ENCODE measurements at places on chromosomes 2 and 18.

- DNase-seq: no peak
These were observed 484.8 kb upstream of the NETO1 start for GRCh38 chr18:73352546-73352945.

GRCh38 chr2:217505303-217505702 lies 497.5 kb downstream of the TNS1 start:
- DNase-seq: no peak

- no peak for DNase-seq
These were observed 17.9 kb downstream of the STK17B start for GRCh38 chr2:196153480-196153879.

DNA sequence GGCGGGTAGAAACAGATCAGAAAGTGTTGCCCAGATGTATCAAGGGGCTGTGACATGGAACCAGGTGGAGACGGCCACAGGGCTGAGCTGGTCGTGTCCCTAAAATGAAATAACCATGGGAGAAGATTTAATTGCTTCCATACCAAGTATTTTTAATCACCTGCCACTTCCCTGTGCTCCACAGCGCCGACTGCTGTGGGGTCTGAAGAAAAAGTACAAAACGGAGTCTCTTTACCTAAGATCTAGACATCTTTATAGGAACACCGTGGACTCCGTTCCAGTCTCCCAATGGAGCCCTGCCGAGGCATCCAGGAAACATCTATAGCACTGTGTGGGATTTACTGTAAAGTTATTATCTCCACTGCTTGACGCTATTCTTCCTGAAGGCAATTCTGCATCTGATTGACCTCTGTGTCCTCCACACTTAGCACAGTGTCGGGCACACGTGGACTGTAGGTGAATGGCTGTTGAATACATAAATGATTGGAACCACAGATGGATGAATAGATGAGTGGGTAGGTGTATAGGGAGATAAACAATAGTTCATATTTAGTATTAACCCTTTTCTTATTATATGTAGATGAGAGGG lies 21.6 kb upstream of the GYPC start:
- DNase-seq: no peak

GRCh38 chr2:148640767-148641166 lies 3.8 kb upstream of the EPC2 start:
- no peak for DNase-seq

DNA sequence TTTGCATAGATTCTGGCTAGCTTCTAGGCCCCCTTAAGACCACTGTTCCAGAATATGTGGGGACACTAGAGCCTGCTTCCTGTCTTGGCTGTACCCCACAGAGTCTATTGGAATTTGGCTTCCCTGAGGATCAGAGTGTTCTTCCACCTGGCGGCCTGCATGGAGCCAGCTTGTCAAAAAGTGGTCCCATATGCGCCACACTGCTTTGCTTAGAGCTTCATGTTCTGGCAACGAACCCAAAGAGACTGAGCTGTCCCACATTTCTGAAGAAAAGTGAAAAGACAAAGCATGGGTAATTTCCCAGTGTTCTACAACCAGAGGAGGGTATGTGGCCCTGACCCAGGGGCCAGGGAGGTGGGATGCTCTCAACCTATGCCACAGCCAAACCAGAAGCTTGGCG lies 52.7 kb upstream of the FZD7 start:
- no peak for DNase-seq

Measured in activated T-helper 1 cell treated with anti-CD3 and anti-CD28 coated beads, Interleukin-2, amount 50 U/mL, for 16 hours (primary cell).